Occipital lobe (tissue), 3 donors: ENCODE measurements at places on chromosomes 1 and 21. TPM values are rescaled to one million over a fixed set of nuclear protein-coding genes. Genes with fewer than 3 reads are reported as not detected.
A peak's percentile ranks its signal among the peaks of the same experiment; 100 is the strongest.

DNA sequence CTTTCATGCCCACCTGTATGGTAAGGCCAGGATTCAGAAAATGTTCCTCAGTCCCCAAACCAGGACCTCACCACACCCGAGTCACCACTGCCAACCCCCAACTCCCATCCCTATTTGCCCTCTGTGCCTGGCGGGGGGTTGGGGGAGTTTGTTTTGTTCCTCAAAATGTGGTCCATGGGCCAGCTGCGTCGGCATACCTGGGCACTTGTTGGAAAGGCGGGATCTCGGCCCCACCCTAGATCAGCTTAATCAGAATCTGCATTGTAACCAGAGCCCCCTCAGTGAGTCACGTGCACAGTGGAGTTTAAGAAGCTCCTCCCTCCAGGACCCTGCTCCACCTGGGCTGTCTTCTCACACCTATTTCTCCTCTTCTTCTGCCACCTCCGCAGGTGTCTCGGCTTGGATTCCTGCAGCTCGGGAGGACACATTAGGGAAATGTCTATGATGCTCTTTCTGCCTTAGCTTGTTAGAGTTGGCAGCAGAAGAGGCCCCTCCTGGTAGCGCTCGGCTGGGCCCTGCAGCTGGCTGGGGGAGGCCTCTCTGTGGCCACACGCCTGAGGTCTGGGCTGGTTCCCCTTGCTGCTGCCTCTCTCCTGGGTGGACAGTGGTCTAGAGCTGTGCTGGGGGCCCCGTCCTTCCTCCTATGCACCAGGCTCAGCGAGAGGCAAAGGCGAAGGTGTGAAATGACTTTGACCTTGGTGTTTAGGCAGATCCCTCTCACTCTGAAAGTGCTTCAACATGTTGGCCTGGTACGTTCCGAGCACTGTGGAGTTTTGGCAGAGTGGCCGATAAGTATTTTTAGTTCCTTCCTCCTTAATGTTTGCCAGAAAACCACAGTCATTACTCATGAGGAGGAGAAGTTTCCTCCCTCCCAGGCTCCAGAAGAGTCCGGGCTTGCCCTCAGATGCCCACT lies 41.8 kb upstream of the CAMTA1 start:
- no peak for DNase-seq

The LCE3C gene
- not detected for total RNA-seq

DNA sequence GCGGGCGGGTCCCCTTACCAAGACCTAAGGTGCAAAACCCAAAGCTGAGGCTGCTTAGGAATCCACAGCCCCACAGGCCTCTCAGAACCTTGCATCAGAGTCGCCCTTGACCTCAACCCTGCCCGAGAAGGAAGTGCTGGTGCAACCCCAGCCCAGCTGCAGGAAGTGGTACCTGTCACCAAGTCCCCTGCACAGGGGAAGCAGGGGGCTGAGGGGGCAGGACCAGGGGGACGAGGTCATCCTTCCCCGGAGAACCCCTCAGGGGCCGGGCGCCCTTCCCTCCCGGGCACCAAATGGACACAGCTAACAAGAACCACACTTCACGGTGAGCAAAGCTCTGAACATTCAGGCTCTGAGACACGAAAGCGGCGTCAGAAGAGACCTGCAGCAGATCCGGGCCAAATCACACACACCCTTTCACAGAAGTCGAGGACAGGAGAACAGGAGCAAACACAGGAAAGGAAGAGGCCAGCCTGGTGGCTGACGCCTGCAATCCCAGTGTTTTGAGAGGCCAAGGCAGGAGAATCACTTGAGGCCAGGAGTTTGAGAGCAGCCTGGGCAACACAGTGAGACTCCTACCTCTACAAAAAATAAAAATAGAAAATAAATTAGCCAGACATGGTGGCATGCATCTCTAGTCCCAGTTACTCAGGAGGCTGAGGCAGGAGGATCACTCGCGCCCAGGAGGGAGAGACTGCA lies 6.4 kb downstream of the ITGB2 start:
- no peak for DNase-seq

DNA sequence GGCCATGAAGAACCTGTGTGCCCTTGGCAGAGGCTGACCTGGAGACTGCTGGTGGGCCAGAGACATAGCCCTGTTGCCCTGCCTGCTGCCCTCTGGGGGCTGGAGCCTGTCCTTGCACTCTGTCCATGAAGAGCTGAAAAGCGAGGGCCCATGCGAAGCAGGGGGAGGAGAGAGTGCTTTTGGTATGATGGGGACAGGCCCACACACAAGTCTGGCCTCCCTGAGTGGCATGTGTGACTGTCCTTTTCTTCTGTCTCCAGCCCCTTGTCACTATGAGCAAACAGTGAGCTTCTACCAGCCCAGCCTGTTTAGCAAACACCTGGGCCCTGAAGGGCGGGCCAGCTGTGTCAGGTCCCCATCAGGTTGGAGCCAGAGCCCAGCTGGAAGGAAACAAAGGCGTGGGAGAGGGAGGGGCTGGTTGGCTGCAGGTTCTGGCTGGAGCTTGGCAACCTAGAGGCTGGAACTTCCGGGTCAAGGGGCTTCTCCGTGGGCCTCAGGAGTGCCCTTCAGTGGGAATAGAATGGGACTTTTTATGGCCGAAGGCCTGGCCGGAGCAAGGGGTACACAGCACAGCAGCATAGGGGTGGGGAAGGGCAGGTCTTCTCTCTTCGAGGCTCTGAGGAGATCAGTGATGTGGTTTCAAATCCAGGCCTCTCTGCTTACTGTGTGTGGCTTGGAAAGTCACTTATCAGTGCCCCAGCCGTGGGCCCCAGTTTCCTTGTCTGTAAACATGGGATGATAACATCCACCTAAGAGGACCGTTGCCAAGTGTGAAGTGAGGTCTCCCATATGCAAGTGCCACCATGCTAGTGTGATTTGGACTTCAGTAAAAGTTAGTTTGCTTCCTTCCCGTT lies 14.3 kb downstream of the QSOX1 start:
- no peak for DNase-seq

DNA sequence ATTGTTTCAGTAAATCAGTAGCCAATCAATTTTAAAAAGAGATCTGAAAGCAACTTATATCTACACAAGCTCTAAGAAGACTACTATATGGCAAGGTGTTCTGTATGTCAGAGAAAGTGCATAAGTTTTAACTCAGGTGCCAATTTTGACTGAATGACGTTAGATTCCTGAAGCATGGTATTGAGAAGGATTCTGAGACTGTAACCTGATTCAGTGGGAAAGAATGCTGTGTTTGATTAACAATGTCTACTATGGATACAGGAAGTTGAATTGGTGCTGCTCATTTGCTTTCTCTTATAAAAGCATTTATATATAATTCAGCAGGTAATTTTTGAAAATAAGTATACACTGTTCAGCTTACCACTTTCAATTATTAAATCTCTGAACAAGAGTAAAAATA lies 156.3 kb downstream of the PAPPA2 start:
- DNase-seq, result no peak

- no peak for DNase-seq
These were observed 29.6 kb downstream of the KIAA0040 start for GRCh38 chr1:175162955-175163354.

- DNase-seq, result no peak
These were observed 51.0 kb downstream of the KCNK2 start for GRCh38 chr1:215133532-215133931.

- DNase-seq, result no peak
These were observed 2.7 kb upstream of the LPGAT1 start for GRCh38 chr1:211833174-211833820.

- no peak for DNase-seq
These were observed 13.9 kb downstream of the DDX20 start for GRCh38 chr1:111769517-111770146.

The NTPCR gene
- total RNA-seq, result 16.4 TPM

DNA sequence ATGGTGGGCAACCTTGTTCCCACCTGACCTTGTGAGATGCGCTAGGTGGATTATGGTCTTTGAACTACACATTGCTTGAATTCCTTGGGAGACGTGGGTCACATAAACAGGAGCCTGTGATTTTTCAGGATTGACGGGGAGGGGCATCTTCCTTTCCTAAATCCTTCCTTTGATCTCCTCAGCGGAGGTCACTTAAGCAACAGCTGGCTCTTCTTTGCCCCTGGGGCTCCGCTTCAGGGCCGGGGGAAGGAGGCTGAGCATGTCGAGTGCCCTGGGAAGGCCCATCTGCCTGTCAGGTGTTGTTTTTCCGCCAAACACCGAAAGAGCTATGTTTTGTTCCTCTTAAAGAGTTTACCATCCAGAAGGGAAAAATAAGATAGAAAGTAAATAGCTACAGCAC lies 40.6 kb downstream of the KIF26B start:
- DNase-seq, result no peak

DNA sequence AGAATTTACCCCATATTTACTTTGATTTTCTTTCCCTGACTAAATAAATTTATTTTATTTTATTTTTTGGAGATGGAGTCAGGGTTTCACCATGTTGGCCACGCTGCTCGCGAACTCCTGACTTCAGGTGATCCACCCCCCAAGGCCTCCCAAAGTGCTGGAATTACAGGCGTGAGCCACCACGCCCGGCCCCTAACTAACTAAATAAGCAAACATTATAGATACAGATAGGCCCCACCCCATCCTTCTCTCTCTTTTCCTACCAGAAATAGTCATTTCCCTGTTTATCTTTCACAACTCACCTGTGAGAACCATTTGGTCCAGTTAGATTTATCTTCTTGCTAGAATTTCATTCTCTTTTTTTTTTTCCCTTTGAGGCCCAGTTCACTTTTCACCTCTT lies 167.3 kb downstream of the DISC1 start:
- DNase-seq, result no peak

GRCh38 chr21:32726839-32727686 lies 750 bp downstream of the SYNJ1 start:
- peak; percentile 8 for DNase-seq

The TRAPPC3 gene
- 40.1 TPM for total RNA-seq

GRCh38 chr1:67408148-67408547 lies 22.1 kb downstream of the SERBP1 start:
- no peak for DNase-seq

The RORC gene
- 0.16 TPM for total RNA-seq

GRCh38 chr1:228197555-228198147 lies 10.2 kb upstream of the OBSCN start:
- DNase-seq, result no peak

GRCh38 chr1:53477651-53478501 lies 18.7 kb downstream of the DMRTB1 start:
- DNase-seq, result no peak

The ILDR2 gene
- 14.2 TPM for total RNA-seq

DNA sequence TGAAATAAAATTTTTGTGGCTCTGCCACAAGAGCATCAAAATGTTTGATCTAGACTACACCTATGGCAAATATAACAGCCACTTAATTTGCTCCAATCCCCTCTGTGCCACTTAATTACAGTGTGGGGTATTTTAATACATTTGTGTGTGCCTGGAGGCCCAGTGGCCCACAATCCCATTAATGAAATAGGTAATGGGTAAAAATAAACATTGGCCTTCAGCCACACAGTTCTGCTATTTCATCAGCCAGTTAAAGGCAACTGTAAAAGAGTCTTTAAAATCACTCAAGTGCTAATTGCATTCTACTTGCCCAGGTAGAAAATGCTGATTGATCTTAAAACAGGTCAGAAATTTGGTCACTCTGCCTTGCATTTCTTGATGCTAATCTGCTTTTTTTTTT lies 151.6 kb upstream of the UBE2U start:
- no peak for DNase-seq

DNA sequence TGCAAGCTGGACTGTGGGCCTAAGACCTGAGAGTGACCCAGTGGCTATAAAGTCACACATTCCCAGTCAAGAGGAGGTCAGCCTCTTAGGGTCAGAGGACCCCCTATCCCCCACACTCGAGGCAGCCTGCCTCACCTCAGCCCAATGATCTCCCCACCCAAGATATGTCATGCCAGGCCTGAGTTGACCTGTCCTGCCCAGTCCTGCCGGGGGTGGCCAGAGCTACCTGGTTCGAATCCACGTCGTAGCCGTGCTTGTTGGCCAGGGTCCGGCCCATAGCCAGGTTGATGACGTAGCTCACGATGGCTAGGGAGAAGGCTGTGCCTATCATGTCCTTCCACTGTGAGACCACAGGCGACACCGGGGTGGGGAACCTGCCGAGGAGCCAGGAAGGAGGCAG lies 15.6 kb downstream of the SLC26A9 start:
- no peak for DNase-seq

The EXTL1 gene
- total RNA-seq, result 2.3 TPM

DNA sequence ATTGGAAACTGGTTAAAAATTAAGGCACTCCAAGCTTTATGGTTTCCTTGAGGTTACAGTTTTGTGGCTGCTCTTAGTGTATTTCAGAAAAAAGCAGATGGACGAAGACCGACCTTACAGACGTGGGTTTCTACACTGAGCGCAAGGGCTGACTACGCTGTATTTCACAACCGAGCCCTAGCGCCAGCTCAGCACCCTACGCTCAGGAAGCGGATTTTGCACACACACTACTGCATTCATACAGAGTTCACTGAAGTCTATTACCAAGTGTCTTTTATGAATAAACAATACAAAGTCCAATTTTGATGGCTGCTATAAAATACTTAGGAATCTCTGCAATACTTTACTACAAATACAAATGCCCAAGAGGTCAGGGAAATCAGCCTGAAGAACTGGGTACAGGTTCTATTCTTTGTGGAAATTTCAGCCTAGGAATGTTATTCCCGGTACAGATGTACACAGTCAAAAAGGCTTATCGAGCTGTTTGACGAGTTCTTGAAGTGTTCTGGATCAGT lies 23.8 kb downstream of the PTTG1IP start:
- no peak for DNase-seq

GRCh38 chr1:9250411-9251381 lies 16.1 kb downstream of the H6PD start:
- DNase-seq, result no peak

The SH2D5 gene
- total RNA-seq, result 0.62 TPM

DNA sequence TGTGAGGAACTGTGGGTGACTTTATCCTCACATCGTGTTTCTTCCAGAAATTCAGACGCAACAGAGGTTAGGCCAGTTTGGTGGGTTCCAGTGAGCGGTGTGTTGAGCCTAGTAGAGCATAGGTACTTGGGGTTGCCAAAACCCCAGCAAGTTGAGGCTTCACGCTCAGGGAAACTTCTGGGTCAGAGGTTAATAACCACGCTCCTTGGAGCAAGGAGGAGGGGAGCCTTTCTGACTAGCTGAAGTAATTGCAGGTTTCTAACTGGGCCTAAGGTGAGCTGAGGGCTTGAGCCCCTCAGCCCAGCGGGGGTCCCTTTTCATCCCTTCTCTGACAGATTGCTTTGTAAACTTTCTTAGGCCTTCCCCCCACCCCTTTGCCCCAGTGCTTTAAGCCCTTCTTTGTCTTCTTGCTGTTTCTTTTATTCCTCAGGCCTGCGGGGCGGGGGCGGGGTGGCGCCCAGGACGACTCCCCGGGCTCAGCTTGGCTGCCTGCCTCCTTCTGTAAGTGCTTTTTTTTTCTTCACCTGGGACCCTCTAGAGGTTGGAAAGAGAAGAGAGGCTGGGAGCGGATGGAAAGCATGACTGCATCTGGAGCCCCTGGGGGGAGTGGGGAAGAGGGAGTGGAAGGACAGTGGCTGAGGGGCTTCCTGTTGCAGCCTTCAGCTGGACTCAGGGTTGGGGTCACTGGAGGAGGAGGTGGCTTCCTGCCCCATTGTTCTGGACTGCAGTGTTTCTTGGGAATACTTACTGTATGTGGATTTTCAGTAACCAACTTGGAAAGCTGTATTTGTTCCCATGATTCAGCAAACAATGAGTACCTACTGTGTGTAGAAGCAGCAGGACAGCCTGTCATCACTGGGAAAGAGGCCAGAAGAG lies 1.3 kb upstream of the ZNF436 start:
- no peak for DNase-seq

The LAX1 gene
- total RNA-seq, result not detected

The MMP23B gene
- 0.31 TPM for total RNA-seq
